Aorta (tissue), 5 donors: ENCODE measurements at places on chromosomes 7 and 10. TPM values are rescaled to one million over a fixed set of nuclear protein-coding genes. Genes with fewer than 3 reads are reported as not detected.

The WIPF3 gene
- polyA plus RNA-seq = 4.3 TPM

The EPHB4 gene
- 4.5 TPM for polyA plus RNA-seq

The TUBAL3 gene
- 0.28 TPM for polyA plus RNA-seq

The TET1 gene
- 0.18 TPM for polyA plus RNA-seq

The GATA3 gene
- polyA plus RNA-seq = not detected

The KLF14 gene
- polyA plus RNA-seq = not detected

The MYPN gene
- not detected for polyA plus RNA-seq

The ZNF804B gene
- not detected for polyA plus RNA-seq

The ELN gene
- 1,097 TPM for polyA plus RNA-seq

The SPACDR gene
- polyA plus RNA-seq = 0.31 TPM

The SNX13 gene
- 10.3 TPM for polyA plus RNA-seq

The ZP3 gene
- 3.2 TPM for polyA plus RNA-seq

The CLDN3 gene
- 1.3 TPM for polyA plus RNA-seq

The PTPRZ1 gene
- 4.1 TPM for polyA plus RNA-seq

The CDHR3 gene
- polyA plus RNA-seq = 1.0 TPM

The FXYD4 gene
- not detected for polyA plus RNA-seq

The SCIN gene
- 9.1 TPM for polyA plus RNA-seq

The ABCC2 gene
- polyA plus RNA-seq = 0.33 TPM

The HABP2 gene
- polyA plus RNA-seq = not detected

The OR2A42 gene
- polyA plus RNA-seq = 0.50 TPM

The ADO gene
- 9.1 TPM for polyA plus RNA-seq

The SCART1 gene
- 2.4 TPM for polyA plus RNA-seq

The COL28A1 gene
- polyA plus RNA-seq = 0.26 TPM

The SPAM1 gene
- not detected for polyA plus RNA-seq

The CALCR gene
- 0.88 TPM for polyA plus RNA-seq

The PIK3AP1 gene
- 13.8 TPM for polyA plus RNA-seq

The FOXL3 gene
- polyA plus RNA-seq = not detected

The SLC16A9 gene
- 0.25 TPM for polyA plus RNA-seq

The LEP gene
- 0.05 TPM for polyA plus RNA-seq

The GNG11 gene
- polyA plus RNA-seq = 28.0 TPM
